ENCODE measurements at places on chromosomes 7 and 10. TPM values are rescaled to one million over a fixed set of nuclear protein-coding genes. Genes with fewer than 3 reads are reported as not detected.

The PTPRZ1 gene
- 13.9 TPM for total RNA-seq

The WNT8B gene
- 0.11 TPM for total RNA-seq

The PIP gene
- not detected for total RNA-seq

The NUTM2B gene
- 0.21 TPM for total RNA-seq

The GATA3 gene
- total RNA-seq = 10.6 TPM

The SSC4D gene
- 0.37 TPM for total RNA-seq

GRCh38 chr7:103865442-103865841, 124.0 kb downstream of the RELN start:
- no peak for DNase-seq

- no peak for DNase-seq
These were observed 96.4 kb downstream of the SLC25A40 start for GRCh38 chr7:87779806-87780205.

DNA sequence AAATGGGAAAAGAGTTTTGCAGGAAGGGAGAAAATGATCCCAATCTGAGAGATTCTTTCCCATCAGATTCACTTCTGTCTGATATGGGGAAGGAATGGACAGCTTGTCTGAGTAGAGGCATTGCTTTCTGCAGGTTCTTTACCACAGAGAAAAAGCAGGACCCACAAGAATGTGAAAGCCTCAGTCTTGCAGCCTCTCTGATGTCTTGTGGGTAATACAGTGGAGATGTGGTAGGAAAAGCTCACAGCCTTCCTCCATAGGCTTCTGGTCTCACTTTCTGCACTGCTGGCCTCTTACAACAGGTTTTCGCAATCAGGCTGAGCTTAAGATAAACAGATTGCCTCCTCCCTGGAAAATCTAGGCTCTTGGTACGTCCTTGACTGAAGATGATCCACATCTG, 551 bp downstream of the IFIT1 start:
- no peak for DNase-seq

DNA sequence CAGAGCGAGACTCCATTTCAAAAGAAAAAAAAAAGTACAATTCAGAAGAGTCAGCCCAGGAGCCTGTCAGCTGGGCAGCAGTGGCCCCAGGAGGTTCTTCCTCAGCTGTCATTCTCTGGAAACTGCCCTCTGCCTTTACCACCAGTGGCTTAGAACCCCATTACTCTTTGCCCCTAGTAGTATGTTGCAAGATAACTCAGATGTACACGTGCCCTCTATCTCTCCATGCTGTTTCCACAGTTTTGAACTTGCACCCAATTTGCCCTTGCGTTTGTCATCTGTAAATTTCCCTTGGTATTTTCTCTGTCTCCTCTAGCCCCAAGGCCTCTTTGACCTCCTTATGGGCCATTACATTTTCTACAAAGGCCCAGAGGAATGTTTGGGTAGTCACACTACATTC, 56.7 kb upstream of the PRKAR2B start:
- no peak for DNase-seq

GRCh38 chr7:17075601-17076255, 193.9 kb upstream of the AGR3 start:
- no peak for DNase-seq

GRCh38 chr7:108114117-108114841, 15.9 kb downstream of the LAMB4 start:
- no peak for DNase-seq

- no peak for DNase-seq
These were observed 108.6 kb downstream of the LRRC4 start for GRCh38 chr7:127922656-127923055.

DNA sequence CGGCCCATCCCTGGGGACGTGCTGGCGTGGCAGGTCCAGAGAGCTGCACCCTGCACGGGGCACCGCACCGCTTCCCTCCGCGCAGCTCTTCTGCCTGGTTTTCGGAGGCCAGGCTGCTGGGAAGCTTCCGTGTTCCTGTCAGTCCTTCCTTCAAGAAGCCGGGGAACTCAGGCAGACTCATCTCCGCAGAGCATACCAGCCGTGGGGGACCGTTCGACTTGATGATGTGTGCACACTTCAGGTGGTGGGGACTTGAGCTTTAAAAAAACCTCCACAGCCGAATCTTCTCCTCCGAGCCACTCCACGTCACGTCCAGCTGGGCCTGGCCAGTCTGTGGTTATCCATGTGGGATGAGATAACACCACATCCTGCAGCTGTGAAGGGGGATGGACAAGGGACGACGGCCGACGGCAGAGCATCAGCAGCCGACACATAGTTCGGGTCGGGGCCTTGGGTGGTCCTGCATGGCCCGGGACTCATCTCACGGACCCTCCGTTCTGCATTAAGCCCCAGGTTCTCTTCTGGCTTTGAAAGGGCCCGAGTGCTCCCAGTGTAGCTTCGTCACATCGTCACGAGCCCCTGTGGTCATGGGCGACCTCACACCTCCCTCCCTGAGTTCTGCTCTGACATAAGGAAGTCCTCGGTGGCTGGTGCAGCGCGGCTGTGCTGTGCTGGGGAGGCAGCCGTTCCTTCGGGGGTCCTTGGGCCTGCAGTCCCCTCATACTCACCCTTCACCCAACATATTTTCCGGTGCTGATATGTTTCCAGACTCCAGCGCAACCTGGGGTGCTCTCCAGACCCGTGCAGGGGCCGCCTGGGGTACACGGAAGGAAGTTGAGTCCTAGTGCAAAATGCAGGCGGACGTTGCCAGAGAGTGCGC, 4.5 kb upstream of the BHLHA15 start:
- no peak for DNase-seq

DNA sequence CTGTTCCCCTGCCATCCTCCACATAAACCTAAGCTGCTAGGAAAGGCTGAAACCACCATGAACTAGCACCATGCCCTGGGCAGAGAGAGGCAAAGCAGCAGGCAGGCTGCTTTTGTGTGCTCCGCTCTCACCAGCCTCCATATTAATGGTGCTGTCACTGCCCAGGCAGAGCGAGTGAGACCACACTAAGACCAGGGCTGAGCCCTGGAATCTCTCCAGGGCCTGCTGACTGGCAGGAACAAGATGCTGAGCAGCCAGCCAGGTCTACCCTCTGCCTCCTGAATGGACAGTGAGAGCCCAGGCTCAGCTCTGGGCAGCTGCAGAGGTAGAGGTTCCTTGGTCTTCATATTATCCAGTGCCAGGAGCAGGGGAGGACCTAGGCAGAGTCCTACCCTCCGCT, 1.6 kb upstream of the CRHR2 start:
- DNase-seq = no peak
